Body of pancreas (tissue), 4 donors: ENCODE measurements at places on chromosomes 6 and 20. TPM values are rescaled to one million over a fixed set of nuclear protein-coding genes. Genes with fewer than 3 reads are reported as not detected.

The SMLR1 gene
- 0.52 TPM for total RNA-seq

DNA sequence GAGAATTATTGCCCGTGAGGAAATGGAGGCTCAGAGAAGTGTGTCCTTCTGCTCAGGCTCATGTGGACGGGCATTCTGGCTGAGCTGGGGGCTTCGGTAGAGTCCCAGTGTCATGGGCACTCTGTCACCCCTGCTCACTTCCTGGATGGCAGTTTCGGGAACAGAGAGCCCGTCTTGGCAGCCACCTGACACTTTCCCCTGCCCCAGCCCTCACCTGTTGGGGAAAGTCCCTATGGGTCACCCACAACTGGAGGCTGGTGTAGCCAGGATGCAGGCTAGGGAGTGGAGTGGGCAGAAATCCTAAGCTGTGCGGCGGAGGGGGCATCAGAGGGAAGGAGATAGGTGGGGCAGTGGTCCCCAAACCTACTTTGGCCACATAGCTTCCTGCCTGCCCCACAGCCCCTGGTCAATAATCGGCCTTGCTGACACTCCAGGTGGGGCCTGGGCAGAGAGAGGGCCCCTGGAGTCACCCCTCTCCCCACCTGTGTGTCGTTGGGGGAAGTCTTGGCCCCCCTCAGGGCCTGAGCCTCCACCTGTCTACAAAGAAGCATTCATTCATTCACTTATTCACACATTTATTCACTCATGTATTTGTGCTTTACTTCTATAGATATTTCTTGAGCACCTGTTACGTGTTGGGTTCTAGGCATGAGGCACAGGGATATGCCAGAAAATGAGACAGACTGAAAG lies 40.5 kb downstream of the SNAI1 start:
- no peaks in the 10 kb centered on the region for H3K4me1 ChIP-seq
- no peaks in the 10 kb centered on the region for H3K27me3 ChIP-seq
- DNase-seq: peak; percentile 25
- H3K36me3 ChIP-seq: no peaks in the 10 kb centered on the region
- no peak overlapping the region for H3K4me3 ChIP-seq

DNA sequence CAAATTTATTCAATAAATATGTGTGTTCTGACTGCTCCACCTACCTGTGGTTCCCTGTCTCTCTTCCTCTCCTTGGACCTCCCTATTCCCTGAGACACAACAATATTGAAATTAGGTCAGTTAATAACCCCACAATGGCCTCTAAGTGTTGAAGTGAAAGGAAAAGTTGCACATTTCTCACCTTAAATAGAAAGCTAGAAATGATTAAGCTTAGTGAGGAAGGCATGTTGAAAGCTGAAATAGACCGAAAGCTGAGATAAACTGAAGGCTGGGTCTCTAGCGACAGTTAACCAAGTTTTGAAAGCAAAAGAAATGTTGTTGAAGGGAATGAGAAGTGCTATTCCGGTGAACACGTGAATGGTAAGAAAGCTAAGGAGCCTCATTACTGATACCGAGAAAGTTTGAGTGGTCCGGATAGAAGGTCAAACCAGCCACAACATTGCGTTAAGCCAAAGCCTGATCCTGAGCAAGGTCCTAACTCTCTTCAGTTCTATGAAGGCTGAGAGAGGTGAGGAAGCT lies 34.1 kb downstream of the UST start:
- H3K4me1 ChIP-seq: peaks cover 5% of the 10 kb centered on the region
- no peak overlapping the region for H3K27ac ChIP-seq
- no peaks in the 10 kb centered on the region for H3K36me3 ChIP-seq
- H3K4me3 ChIP-seq: no peak overlapping the region

GRCh38 chr6:63186970-63187369 lies 24.3 kb upstream of the FKBP1C start:
- H3K4me1 ChIP-seq: no peaks in the 10 kb centered on the region
- no peak overlapping the region for H3K4me3 ChIP-seq
- H3K27me3 ChIP-seq: no peaks in the 10 kb centered on the region
- H3K36me3 ChIP-seq: no peaks in the 10 kb centered on the region
- no peak overlapping the region for H3K27ac ChIP-seq

The CRIP3 gene
- not detected for total RNA-seq
